ENCODE measurements at places on chromosomes 16 and 17.

DNA sequence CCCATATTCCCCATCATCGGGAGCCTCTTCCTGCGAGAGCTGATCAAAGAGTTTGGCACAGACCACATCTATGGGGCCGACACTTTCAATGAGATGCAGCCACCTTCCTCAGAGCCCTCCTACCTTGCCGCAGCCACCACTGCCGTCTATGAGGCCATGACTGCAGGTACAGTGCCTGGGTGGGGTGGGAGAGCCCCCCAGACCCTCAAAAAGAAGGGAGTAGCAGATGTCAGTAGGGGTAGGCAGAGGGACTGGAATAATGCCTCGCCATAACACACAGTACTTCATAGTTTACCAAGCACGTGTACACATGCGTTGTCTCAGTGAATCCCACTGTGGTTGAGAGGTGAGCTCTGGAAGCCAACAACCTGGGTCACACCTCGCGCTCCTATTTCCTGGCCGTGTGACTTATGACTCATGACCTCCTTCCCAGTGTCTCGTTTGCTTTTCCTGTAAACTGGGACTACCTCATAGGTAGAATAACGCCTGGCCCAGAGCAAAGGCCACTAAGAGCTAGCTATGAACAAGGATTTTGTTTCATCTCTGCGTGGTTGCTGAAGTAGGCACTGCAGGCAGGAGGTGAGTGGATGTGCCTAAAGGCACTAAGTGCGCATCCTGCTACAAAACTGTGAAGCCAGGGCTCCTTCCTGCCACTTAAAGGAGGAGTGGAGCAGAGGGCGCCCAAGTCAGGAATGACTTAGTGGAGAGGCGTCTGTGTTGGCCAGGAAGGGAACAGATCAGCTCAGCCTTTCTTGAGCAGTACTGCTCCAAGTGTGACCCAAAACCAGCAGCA lies 5.2 kb downstream of the NAGLU start:
- DNase-seq, result no peak

- DNase-seq, result no peak
These were observed 53.9 kb upstream of the ERN1 start for GRCh38 chr17:64183815-64184214.

GRCh38 chr16:31420037-31420436 lies 8.1 kb downstream of the COX6A2 start:
- no peak for DNase-seq

DNA sequence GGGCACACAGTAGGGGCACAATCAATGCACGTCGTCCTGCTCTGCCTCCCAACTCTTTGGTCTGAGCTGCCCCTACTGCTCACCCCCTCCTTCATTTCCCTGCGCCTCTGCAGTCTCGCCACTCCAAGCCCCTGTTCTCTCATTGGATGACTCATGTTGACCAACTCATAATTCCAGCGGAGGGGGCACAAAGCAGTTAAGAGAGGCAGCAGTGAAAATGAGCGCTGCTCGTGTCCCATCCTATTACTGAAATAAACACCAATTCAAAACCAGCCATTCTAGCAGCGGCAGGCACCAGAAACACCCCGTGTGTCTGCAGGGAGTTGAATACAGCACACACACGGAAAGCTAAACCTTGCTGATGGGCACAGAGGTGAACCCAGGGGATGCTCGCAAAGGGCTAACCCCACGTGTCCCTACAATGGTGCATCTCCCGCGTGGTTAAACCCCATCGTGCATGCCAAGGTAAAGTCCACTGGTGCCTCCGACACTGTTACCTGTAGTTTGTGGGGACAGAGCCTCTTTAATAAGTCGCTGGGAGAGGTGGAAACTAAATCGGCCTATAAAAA lies 310.4 kb downstream of the XYLT1 start:
- no peak for DNase-seq

DNA sequence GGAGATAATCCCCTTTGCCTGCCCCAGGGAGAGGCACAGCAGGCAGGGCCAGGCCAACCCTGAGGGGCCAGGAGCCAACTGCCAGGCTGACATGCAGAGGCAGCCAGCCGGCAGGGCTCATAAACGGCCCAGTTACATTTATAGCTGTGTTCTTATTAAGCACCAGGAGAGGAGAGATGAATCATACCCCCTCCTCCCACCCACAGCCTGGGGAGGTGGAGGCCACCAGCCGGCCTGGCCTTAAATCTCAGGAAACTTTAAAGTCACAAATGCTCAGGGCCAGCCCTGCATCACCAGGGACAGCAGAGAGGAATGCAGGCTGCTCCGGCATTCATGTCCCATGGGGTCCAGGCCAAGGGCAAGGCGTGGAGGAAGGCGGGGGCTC lies 177.2 kb downstream of the TMEM132E start:
- no peak for DNase-seq

GRCh38 chr17:32141258-32141657 lies 1.0 kb upstream of the RHOT1 start:
- DNase-seq, result peak; percentile 20

DNA sequence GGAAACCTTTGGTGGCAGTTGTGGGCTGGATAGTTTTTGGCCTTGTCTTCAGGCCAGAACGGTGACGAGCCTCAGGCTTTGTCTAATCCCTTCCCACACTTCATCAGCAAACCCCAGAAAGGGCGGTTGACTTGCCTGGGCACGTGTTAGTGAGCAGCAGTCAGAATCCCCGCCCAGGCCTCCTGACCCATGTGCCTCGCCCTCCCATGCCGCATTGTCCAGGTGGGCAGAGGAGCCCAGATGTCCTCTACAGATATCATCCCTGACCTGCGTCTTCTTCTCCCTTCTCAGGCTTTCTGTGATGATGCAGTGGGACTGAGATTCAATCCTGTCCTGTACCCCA lies 82.5 kb downstream of the OR1D5 start:
- no peak for DNase-seq

DNA sequence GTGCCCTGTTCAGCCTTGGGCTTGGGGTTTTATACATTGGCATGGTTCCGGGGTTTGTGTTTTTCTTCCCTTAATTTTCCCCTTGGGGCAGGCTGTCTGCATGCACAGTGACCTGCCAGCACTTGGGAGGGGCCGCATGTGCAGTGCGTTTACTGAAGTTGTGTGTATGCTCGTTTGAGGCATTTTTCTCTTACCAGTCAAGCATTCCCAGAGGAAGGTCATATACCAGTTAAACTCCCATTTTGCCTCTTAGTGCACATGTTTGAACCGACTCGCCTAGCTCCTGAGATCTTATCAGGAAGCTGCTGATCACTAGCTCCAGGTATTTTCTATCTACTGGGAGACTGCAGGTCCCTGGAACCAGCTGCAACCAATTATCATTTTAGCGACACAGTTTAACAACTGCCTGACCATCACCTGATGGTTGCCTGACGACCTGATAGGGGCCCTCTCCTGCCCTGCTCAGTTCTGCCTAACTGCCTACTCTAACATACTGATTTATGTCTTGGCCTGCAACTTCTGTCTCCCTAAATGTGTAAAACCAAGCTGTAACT lies 51.4 kb downstream of the MFSD11 start:
- DNase-seq, result no peak

GRCh38 chr17:50972577-50972976 lies 106.4 kb upstream of the TOB1 start:
- DNase-seq, result no peak

Data from thoracic aorta (tissue), 2 donors.